ENCODE measurements at places on chromosomes 5 and 9.

DNA sequence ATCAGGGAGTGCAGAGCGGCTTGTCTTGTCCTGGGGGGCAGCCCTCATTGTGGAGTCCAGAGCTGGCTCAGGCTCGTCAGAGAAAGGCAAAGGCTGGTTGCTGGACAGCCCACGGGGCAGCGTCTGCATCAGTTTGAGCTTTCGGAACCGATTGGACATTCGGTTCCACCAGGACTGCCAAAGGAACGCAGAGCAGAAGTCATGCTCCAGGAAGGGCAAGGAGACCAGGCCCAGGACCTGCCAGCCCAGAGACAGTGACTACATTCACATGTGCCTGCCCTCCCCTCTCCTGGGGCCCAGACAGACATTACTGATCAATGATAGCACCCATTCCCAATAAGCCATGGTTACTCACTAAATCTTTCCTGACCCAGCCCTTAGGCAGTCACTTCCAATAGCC lies 18.1 kb downstream of the ANKS6 start:
- no peak for DNase-seq

DNA sequence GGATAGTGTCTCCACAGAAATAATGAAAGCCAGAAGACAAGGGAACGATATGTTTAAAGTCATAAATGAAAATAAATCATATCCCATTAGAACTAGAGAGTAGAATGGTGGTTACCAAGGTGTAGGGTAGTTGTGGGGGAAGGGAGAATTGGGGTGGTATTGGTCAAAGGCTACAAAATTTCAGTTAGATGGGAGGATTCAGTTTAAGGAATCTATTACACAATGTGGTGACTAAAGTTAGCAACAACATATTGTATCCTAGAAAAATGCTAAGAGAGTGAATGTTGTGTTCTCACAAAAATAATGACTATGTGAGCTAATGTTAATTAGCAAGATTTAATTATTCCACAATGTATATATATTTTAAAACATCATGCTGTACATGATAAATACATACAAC lies 27.8 kb upstream of the LARP1 start:
- no peak for DNase-seq

DNA sequence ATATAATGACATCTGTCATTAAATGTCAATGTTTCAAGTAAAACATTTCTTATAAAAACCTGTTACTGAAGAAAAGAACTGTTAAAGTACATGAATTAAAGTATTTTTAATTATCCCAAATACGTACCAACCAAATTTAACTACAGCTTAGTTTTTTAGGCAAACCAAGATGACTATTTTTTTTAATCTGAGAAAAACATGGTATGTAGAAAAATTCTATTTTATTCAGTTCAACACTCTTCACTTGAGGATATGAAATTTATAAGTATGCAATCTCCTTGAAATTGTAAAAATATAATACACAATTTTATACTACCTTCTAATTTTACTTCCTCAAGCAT lies 75.3 kb upstream of the IFNE start:
- DNase-seq, result no peak

GRCh38 chr5:1416856-1417469 lies 28.3 kb downstream of the SLC6A3 start:
- DNase-seq, result no peak

All from cerebellar cortex (tissue), 1 donor.